ENCODE measurements at places on chromosomes 4 and X. TPM values are rescaled to one million over a fixed set of nuclear protein-coding genes. Genes with fewer than 3 reads are reported as not detected.

- H3K4me1 ChIP-seq, result no peaks in the 10 kb centered on the region
- H3K36me3 ChIP-seq, result no peaks in the 10 kb centered on the region
- no peak overlapping the region for H3K4me3 ChIP-seq
Measured at GRCh38 chr4:83340692-83341343, 6.2 kb upstream of the HPSE start.

- no peaks in the 10 kb centered on the region for H3K27me3 ChIP-seq
- peaks cover 29% of the 10 kb centered on the region for H3K4me1 ChIP-seq
- no peak overlapping the region for H3K27ac ChIP-seq
Measured at GRCh38 chrX:140712413-140713173, 3.0 kb downstream of the LINC00632 start.

DNA sequence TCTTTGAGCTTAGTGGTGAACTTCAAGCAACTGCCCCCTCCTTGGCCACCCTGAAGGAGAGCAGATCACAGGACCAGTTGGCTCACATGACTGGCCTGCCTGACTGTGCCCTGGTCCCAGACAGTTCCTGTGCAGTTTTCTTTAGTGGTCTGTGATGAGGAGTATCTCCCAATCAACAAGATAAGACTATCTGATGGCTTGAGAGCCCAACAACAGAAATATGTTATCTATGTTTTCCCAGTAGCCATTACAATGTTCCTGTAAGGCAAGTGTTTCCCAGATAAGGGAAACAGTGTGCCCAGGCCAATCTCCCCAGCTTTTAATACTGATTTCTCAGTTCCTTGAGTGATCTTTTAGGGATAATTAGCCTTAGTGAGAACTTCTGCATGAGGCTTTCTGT lies 14.2 kb upstream of the TIMM8A start:
- H3K27me3 ChIP-seq, result no peaks in the 10 kb centered on the region
- H3K4me1 ChIP-seq, result no peaks in the 10 kb centered on the region
- DNase-seq, result no peak

- DNase-seq, result no peak
- no peak overlapping the region for H3K27ac ChIP-seq
- no peak overlapping the region for H3K4me3 ChIP-seq
- H3K27me3 ChIP-seq, result no peaks in the 10 kb centered on the region
- no peaks in the 10 kb centered on the region for H3K4me1 ChIP-seq
- no peaks in the 10 kb centered on the region for H3K36me3 ChIP-seq
Measured at GRCh38 chr4:94976371-94977011, 218.7 kb downstream of the BMPR1B start.

Gene BMP3
- 0.53 TPM for total RNA-seq

Gene ARX
- total RNA-seq, result not detected

Data from esophagus squamous epithelium (tissue), 5 donors.